Epithelial cell of prostate (primary cell): ENCODE measurements at places on chromosomes 2 and 18.

GRCh38 chr18:51537487-51537886 lies 340.0 kb upstream of the MEX3C start:
- DNase-seq, result peak; percentile 22

DNA sequence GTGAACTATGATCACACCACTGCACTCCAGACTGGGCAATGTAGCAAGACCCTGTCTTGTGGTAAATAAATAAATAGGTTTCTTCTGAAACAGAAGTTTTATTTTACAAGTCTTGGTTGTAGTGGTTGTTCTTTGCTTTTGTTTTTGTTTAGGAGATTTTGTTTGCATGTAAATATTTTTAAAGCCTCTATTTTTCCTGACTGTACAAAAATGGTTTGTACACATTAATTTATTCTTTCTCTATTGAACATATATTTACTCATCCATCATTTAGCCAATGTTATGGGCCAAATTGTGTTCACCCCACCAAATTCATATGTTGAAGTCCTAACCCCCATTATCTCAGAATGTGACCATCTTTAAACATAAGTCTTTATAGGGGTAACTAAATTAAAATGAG lies 580.1 kb downstream of the EPHA4 start:
- DNase-seq, result no peak

GRCh38 chr2:132437852-132438669 lies 21.5 kb downstream of the GPR39 start:
- DNase-seq, result no peak

- no peak for DNase-seq
These were observed 109.1 kb downstream of the CABLES1 start for GRCh38 chr18:23244401-23244800.

DNA sequence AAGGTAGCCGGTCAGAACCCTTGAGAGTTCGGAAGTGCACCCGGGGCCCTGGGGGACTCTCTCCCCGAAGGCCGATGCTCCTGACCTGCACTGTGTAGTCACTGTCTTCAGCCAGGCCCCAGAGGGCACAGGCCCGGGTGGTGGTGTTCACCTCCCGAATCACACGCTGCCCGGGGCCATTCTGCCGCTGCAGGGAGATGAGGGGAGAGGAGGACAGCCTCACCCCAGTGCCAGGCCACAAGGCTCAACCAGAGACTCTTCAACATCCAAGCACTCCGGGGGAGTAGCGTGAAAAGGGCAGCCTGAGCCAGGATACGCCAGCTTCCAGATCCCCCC lies 1.1 kb downstream of the FNDC4 start:
- no peak for DNase-seq

- DNase-seq, result no peak
These were observed 48.2 kb upstream of the MAP3K20 start for GRCh38 chr2:173027181-173028128.

DNA sequence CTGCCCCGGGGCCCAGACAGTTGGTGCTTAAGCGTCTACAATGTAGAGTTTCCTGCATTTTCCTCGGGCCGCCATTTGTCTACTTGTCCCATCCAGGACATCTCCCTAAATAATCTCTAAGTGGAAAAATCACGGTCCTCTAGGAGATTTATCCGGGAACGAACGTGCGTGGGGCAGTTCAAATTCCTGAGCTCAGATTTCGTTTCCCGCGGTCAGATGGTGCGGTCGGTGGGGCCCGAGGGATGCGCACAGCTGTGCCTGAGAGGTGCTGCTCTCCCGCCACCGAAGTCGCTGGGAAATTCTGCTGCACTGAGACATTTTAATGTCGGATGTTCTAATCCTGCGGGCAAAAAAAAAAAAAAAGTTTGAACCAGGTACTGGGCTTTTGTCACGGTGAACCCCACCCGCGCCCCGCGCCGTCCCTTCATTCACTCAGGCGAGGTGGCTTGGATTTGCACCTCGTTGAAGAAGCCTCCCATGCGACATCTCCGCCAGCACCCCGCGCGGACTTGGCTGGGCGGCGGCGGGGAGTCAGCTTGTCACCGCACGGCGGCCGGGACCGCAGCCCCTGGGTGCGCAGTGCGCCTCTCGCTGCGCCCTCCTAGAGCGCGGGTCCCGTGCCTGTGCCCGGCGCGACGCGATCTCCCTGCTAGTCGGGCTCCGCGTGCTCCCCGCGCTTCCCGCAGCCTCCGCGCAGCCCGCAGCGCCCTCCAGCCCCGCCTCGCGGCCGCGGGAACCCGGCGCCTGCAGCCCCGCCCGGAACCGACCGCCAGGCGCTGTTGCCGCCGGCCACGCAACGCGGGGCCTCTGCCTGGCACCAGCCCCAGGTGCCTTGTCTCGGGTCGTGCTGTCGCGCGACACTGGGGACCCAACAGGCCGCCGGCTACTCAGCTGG lies 191.9 kb upstream of the TCF4 start:
- DNase-seq, result no peak

DNA sequence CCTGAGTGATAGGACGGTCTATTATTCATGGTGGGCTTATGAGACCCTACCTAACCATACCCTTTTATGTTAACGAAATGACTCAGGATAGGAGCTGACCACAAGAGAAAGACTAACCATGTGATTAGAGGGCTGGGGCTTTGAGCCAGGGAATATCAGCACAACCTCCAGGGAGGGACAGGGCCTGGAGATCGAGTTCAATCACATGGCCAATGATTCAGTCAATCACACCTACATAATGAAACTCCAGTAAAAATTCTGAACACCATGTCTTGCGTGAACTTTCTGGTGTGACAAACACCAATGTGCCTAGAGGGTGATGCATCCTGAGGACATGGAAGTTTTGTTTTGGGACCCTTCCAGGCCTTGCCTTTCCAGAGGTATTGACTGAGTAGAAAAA lies 2.2 kb upstream of the TEX51 start:
- no peak for DNase-seq

DNA sequence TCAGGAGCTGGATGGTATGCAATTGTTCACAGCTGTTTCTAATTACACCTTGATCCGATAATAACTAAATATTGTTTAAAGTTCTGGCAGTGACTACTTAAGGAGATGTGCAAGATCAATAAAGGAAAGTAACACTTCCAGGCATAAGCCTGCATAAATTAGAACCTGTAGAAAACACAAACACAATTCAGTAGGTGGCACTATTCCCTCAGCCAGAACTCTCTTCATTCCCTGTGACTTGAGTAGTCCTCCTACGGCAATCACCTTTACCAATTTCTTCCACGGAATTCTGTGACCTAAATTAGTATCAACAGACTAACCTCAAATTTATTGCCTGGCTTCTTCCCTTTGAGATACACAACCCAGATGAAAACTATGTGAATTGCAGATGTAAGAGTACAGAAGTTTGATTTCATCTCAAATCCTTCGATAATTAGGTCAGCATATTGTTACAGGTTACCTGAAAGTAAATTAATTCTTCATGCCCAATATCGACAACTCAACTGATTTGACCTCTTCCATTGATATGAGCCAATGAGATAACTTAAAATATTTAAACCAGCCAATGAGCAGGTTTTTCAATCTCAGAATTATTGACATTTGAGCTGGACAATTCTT lies 137.8 kb downstream of the PID1 start:
- no peak for DNase-seq

- no peak for DNase-seq
These were observed 693.9 kb upstream of the ID2 start for GRCh38 chr2:7987992-7988391.

DNA sequence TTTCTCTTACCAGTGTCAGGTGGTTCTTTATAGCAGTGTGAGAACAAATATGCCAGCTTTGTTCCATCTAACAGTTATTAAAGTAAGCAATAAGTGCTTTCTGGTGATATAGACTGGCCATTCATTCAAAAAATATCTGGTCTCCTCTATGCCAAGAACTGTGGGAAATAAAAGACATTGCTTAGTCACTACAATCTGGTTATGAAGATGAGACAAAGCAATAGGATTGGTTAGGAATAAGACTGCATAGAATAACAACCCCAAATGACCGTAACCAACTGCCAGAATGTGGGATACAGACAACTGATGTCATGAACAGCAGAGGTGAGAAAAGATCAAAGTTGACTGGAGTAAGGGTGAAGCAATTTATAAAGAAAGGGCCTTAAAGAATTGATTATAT lies 83.8 kb downstream of the MBD2 start:
- DNase-seq, result no peak

GRCh38 chr2:57685032-57685431 lies 361.6 kb upstream of the VRK2 start:
- no peak for DNase-seq

- DNase-seq, result no peak
These were observed 998.0 kb upstream of the CDH2 start for GRCh38 chr18:29174891-29175290.

DNA sequence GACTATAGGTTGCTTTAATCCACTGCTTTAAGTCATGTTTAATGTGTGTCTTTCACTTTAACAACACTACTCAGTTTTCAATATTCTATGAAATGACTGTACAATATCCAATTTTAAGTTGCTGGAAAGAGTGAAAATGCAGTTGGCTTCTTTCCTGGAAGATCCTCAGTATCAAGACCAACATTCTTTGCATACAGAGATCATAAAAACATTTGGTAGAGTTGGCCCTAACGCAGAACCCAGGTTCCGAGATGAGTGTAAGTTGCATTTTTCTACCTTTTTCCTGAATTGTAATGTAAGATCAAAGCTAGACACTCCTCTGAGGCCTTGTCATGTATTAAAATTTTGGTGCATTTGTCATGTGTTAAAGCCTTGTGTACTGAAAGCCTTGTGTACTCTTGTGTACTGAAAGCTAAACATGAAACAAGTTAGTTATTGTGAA lies 42.9 kb upstream of the TNFRSF11A start:
- no peak for DNase-seq

GRCh38 chr18:35158728-35159450 lies 81.9 kb upstream of the ZNF397 start:
- DNase-seq, result no peak

- DNase-seq, result peak; percentile 29
These were observed 45.5 kb downstream of the GATA6 start for GRCh38 chr18:22214731-22215528.

- no peak for DNase-seq
These were observed 67.1 kb downstream of the PRELID3A start for GRCh38 chr18:12474876-12475275.

DNA sequence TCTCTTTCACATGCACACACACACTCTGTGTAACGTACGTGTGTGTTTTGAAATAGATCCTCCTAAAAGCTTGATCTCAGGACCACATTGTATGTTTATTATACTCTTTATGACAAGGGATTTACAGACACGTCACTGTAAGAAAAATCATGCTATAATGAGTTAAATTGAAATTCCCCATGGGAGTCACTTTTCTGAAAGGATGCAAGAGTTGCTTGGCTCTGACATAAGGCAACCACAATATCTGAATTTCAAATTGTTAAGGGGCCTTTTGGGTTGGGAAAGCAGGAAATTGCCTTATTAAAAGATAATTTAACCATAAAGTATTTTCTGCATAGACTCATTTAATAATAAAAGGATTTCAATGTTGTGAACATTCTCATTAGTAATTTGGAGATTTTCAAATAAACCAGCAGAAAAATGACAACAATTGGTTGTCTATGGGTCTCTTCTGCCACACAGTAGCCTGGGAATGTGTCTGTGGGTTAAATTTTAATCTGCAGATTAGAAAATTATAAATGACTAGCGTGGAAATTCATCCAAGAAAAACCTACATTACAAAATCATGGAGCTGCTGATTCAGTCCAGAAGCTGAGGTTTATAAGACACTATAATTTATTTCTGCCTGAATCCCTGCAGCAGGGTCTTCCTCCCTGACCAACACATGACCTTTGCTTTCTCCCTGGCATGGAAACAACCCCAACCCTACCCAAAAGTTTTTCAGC lies 75.9 kb upstream of the PID1 start:
- no peak for DNase-seq

GRCh38 chr2:96153291-96153713 lies 8.1 kb upstream of the DUSP2 start:
- no peak for DNase-seq

GRCh38 chr2:152613235-152613634 lies 104.0 kb downstream of the PRPF40A start:
- DNase-seq, result no peak

DNA sequence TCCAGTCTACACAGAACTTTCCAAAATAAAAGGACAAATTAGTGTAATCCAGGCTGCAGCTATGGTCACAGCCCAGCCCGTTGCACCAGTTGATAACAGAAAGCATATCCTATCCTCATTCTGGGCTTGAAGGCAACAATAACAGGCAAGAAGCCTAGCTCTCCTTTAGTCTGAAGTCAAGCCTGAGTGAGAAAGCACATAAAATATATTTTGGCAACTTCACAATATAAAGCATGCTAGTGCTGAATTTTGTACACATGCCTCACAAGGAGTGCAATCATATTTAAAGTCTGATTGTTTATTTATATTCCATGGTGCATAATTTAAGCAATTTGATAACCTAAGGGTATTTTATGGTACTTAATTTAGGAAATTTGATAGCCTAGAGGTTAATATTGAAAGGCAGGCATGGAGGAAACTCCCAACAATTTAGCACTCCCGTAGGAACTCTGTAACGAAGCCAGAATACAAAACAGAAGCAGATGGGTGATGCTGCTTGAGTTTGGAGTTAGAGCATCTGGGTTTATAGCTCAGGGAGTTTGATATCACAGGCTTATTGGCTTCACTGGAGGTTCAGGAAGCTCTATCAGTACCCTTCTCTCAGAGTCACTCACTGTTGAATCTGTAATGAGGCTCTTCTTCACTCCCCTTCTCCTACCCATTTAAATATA lies 1199.1 kb upstream of the GYPC start:
- DNase-seq, result no peak

- no peak for DNase-seq
These were observed 859.8 kb downstream of the TRIB2 start for GRCh38 chr2:13576406-13577036.

DNA sequence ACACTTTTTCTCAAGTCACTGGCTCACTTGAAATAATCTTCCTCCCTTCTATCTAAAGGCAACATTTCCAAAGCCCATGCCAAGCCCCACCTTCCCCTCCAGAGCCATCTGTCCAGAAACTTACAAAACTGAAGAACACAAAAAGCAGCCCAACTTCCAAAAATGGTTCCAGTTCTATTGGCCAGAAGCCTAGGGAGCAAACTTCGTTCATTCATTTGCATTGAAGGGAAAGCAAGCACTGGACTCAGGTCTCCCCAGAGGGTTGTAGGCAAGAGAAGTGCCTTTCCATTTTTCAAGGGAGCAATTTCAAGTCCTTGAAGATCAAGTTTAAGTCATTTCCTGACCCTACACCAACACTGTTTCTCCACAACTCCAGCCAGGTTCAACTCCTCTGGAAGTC lies 585.0 kb downstream of the BCL11A start:
- no peak for DNase-seq

DNA sequence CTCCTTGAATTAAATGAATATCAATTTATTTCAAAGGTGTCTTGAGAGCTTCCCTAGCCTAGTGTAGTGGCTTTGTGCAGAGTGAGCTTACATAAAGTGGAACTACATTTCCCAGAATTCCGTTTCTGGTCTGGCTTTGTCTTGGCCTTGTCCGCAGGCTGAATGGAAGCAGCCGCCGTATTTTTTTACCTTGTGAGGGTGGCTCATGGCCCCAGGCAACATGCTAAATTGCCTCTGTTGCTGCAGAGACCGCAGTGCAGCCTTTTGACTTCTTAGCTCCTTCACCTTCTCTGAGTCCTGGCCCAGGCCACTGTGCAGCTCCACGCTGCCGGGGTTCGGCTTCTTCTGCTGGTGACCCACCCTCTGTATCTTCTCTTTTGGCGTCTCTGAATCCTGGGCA lies 114.8 kb upstream of the SLC38A11 start:
- DNase-seq, result no peak
